ENCODE measurements at places on chromosomes 6 and 20.

GRCh38 chr6:107524626-107525025, 34.7 kb downstream of the SOBP start:
- DNase-seq = no peak

DNA sequence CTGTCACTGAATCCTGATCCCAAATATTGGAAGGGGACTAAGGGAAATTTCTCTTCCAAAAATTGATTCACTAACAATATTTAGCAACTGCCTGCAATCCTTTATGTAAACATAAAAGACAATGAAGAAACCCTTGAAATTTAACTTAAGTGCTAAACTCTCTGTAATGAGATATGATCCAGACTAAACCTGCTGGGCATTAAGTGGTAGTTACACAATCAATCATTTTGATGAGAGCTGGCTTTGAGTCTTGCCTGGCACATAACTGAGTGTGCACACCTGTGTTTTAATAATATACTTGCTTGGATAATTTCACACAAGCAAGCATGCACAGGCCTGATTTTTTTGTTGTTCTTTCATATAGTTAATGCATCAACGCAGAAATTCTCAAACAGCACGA, 9.8 kb upstream of the ZFP64 start:
- DNase-seq = no peak

- no peak for DNase-seq
These were observed 6.4 kb downstream of the HINT3 start for GRCh38 chr6:125962900-125963497.

DNA sequence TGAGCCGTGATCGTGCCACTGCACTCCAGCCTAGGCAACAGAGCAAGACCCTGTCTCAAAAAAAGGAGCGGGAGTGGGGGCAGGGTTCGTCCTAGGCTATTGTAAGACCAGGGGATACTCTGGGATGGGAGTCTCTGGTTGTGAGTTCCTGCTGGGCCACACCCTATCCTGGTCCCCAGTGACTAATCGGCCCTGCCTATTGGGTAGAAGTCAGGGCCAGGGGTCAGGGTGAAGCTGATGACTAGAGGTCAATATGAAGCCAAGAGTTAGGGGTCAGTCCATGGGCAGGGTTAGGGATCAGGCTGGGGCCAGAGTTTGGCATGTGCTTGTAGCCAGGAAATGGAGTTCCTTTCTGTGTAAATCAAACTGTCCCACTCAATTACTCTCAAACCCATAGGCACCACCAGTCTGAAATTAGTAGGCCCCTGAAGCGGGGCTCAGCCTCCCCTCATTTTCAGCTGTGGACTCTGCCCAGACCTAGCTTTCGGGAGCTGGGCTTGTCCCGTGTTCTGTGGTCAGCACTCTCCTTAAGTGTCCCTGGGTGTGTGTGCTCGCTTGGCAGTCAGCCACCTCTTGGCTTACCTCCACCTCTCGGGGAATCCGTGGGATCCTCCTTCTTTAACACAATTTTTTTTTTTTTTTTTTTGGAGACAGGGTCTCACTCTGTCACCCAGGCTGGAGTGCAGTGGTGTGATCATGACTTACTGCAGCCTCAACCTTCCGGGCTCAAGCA, 1.8 kb downstream of the HSPA12B start:
- DNase-seq = no peak

GRCh38 chr20:45470937-45471336, 1.4 kb downstream of the WFDC2 start:
- no peak for DNase-seq

- no peak for DNase-seq
These were observed 5.5 kb upstream of the LSM14B start for GRCh38 chr20:62116558-62117361.

- DNase-seq = no peak
These were observed 308.1 kb downstream of the CDH26 start for GRCh38 chr20:60266177-60266823.

GRCh38 chr6:12295558-12296254, 5.5 kb downstream of the EDN1 start:
- DNase-seq = no peak

DNA sequence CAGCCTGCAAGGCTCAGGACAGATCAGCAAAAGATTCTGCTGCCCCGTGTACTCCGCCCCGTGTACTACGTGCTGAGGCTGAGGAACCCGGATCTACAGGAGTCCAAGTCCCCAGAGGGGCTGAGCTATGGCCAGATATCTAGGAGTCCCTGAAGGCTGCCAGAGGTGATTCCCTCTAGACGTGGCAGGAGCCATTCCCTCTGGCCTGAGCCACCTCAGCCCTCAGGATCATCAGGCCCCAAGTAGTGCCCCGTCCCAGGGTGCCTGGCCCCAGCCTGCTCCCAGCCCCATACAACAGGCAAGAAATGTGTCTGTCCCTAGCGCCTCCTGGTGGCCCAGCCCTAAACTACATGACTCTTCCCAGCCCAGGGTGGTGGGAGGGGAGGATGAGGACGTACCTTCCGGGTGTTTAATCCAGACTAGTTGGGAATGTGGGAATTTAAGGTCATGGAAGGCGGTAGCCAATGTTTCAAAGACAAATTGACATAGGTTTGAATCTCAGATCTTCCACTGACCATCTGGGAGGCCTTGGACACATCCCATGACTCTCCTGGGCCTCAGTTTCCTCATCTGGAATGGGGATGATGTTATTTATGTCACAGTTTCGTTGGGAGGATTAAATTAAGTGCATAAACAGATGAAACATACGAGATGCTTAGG, 49.4 kb upstream of the PTPN1 start:
- DNase-seq = peak; percentile 78

DNA sequence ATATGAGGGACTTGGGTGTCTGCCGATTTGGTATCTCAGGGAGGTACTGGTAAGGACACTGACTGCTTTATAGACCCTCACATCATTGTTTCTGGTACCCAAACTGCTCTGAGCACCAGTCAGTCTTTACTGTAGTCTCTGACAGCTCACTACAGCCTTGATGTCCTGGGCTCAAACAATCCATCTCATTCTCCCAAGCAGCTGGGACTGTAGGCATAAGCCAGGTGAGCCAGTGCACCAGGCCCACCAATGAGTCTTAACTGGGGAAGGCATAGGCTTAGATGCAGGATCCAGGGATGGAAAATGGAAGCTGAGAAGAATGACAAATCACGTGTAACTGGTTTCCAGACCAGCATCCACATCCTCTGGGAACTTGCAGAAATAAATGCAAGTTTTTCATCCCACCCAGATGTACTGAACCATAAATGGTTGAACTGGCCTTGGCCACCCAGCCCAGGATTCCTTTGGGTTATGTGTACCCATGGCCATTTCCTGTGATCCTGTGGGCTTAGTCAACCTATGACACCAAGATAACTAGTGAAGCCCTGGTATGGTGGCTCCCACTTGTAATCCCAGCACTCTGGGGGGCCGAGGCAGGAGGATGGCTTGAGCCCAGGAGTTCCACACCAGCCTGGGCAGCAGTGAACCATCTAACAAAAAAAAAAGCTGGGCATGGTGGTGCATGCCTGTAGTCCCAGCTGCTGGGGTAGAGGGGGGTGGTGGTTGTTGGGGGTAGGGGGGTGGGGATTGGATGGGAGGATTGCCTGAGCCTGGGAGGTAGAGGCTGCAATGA, 5.8 kb downstream of the TUBB start:
- DNase-seq = peak; percentile 44

DNA sequence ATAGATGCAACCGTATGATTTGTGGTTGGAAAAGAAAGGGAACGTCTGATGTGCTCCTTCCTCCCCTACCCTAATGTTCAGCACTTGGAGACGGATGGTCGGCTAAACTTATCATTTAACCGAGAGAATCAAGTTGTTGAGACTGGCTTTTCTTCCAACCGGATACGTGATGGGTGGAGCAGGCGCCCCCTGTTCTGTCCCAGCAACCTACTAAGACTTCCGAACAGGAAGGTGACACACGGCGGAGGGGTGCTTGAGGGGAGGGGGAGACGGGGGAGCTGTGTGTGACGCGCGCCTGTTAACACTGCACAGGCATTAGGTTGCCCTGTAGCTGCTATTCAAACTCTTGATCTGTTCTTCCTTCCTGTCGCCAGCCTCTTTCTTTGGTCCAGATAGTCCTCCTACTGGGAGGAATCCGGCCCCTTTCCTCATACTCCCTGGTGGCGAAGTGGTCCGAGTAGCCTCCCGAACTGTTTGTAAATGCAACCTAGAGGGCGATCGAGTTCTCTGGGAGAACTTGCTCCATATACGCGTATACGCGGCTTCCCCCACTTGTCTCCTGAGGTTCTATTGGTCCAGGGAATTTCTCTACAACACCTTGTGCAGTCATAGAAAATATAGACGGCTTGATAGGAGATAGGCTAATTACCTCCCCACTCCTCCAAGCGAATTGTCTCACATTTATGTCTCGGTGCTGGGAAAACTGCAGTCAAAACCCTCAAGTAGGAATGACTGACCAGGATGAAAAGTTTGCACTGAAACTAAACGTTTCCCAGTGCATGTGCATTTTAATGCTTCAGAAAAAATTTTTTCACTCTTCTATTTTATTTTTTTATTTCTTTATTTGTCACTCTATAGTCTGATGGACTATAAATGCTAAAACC, 126.0 kb upstream of the SLC2A12 start:
- peak; percentile 88 for DNase-seq

DNA sequence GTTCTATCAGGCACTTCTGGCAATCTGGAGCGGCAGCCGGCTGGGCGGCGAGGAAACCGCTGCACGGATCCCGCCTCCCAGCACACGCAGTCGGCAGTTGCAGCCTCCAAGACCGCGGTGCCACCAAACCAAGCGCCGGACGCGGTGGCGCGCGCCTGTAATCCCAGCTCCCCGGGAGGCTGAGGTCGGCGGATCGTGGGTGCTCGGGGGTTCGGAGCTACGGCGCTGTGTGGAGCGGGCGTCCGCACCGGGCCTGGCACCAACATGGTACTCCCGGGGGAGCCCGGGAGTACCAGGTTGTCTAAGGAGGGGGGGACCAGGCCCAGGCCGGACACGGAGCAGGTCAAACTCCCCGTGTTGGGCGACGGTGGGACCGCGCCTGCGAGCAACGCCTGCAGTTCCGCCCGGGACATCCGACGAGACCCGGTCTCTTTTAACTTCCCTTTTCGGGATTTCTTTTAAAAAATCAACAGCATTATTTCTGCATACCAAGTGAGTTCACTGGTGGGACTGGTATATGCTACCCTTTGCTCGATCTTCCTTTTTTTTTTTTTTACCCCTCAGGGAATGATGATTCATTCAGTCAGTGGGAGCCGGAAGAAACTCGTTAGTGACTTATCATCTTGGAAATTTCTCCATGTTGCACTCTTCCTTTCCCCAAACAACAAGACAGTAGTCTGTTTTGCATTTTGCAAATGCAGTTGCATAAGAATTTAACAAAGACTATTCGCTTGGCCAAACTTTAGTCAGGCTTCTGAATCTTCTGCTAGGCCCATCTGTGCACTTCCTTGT, 27.6 kb downstream of the ZNF311 start:
- DNase-seq = no peak

- DNase-seq = no peak
These were observed 380.3 kb upstream of the ARID1B start for GRCh38 chr6:156396791-156397418.

DNA sequence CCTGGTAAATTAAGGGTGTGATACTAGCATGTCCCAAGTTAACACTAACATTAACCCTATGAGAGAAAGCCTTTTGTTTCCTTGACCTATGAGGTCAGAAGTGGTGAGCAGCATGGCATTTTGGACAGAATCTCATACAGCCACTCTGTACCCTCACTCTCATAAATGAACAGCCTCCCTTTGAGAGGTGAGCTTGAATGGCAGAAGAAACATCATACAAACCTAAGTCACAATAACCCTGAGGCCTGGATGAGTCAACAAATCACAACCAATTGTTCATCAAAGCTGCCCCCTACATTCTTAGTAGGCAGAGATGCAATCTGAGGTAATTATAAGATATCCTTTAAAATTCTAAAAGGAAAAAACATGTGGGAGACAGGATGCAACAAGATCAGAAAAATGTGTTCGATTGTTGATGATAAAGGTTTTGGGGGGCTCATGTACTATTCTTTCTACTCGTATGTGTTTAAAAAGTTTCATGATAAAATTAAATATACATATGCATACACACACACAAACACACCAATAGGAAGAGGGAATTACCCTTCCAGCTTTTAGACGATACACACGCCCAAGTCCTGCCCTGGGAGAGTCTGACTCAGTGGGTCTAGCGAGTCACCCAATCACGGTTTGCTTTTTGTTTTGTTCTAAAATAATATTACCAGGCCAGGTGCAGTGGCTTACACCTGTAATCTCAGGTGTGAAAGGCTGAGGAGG, 117.3 kb downstream of the ARHGAP18 start:
- DNase-seq = no peak

DNA sequence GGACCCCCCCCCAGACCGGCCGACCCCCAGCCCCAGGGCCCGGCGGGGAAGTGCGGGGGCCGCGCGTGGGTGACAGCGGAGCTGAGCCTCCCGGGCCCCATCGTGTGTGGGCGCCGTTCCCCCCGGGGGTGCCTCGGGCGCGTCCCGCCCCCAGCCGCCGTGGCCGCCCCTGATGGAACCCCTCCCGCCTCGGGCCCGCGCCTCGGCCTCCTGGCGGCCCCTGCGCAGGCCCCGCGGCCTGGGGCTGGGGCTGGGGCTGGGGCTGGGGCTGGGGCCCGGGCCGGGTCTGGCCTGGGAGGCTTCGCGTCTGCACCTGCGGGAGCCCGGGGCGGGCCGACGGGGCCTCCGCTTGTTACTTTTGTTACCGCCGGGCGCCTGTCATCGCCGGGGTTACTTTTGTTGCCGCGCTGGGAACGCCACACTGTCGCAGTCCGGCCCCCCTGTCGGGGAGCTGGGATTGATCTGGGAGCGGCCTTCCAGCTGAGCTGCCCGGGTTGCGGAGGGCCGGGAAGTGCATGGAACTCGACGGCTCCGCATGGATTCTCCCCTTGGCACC, 598 bp downstream of the OGFR start:
- DNase-seq = no peak

- no peak for DNase-seq
These were observed 52.9 kb downstream of the TRMT11 start for GRCh38 chr6:126039284-126039683.

GRCh38 chr6:11923621-11924020, 88.5 kb upstream of the HIVEP1 start:
- no peak for DNase-seq

DNA sequence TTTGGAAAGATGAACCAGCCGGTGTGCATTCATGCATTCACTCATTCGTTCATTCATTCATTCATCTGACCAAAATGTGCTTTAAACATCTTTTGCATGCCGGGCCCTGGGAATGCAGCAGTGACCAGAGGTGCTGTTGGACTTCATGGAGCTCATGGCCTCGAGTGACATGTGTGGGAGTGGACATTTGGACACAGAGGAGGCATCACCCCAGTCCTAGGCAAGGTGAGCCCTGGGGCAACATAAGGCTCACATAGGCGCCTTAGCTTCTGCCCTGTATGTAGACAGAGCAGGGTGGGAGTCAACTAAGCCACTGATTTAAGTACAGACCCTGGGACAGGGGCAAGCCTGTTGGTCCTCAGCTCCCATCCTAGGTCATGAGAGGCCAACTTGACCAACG, 71.6 kb downstream of the STK35 start:
- DNase-seq = no peak

GRCh38 chr6:17861361-17861760, 126.1 kb downstream of the KIF13A start:
- no peak for DNase-seq

GRCh38 chr6:17565399-17565798, 34.7 kb upstream of the FAM8A1 start:
- no peak for DNase-seq
